ENCODE measurements at places on chromosomes 6 and 20.

DNA sequence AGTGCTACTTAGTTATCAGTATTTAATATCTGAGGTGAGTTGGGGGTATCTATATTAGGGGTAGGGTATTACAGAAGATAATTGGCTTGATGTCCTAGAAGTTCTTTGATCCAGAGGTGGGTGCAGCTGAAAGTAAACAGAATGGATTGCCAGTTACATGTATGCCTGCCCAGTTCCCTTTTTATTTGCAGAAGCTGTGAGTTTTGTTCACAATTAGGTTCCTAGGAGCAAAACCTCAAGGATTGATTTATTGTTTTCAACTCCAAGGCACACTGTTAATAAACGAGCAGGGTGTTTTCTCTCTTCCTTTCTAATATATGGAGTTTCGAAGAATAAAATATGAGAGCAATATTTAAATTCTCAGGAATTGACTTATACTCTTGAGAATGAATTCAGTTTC is 129.0 kb downstream of the SULF2 start:
- no peak for DNase-seq

- DNase-seq: no peak
Observed at GRCh38 chr20:3766422-3767109, 987 bp downstream of the ADISSP start.

GRCh38 chr20:24616258-24617079 is 147.0 kb downstream of the SYNDIG1 start:
- DNase-seq: no peak

- no peak for DNase-seq
Observed at GRCh38 chr6:116465246-116465645, 4.1 kb downstream of the CALHM6 start.

DNA sequence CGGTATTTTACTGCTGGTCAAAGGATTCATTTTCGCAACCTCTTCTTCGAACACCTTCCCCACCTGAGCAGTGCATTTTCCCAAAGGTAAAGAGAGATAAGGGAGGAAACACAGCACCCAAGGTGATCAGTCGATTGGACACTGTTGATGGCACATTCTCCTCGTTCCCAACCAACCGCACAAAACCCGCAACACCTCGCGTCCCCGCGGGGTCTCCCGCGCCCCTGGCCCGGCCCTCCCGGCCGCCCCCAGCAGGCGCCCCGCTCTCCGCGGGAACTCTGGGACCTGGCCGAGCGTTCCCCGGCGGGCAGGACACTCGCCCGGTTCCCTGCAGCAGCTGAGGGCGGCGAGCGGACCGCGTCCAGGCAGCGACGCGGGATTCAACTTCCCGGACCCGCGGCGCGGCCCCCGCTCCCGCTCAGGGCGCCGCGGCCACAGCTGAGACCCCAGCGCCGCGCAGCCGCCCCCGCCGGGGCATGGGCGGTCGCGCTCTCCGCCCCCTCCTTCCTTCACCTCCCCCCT is 506 bp downstream of the RGS17 start:
- DNase-seq: no peak

DNA sequence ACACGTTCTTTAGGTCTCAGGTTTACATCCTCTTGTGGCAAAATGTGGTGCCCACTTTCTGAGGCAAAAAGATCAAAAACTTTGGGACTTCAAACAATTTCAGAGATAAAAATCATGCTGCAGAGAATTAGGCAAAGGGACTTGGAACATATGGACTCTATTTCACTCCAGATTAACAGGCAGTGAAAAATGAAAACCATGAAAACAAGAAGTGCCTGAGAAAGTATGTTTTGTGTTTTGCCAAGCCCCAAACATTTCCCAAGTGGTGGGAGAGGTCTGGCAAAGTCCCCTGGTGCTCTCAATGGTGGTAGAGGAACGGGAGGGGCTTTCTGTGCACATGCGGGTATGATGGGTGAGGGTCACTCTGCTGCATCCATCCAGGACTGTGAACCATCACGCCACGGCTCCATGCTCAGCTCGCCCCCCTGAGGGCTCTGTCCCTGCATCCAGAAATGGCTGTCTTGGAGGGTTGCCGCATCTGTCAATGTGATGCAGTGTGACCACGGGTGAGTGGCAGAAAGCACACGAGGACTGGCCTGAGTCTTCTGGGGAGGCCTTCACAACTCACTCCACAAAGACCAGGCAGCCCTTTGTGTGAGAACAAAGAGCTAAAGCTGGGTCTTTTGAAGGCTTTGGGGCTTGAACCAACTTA is 43.2 kb upstream of the TBC1D7 start:
- no peak for DNase-seq

DNA sequence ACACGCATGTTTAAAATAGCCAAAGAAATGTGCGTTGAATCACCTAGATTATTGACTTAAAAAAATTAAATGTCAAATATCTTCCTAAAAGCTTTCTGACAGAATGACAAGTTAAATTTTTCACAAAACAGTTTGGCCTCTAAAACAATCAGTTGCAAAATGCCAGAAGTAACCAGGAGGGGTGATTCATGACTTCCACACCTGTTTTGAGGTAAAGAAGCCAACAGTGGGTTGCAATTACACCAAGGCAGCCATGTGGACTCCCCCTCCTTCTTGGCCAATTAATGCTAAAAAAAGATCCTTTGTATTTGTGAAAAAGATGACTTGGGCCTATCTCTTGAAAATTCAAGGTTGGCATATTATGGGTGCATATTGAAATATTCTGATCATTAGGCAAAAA is 424.8 kb downstream of the CBLN4 start:
- DNase-seq: no peak
